ENCODE measurements at places on chromosomes 7 and 10.

GRCh38 chr7:83921941-83922607 is 272.5 kb downstream of the SEMA3A start:
- no peak for DNase-seq

DNA sequence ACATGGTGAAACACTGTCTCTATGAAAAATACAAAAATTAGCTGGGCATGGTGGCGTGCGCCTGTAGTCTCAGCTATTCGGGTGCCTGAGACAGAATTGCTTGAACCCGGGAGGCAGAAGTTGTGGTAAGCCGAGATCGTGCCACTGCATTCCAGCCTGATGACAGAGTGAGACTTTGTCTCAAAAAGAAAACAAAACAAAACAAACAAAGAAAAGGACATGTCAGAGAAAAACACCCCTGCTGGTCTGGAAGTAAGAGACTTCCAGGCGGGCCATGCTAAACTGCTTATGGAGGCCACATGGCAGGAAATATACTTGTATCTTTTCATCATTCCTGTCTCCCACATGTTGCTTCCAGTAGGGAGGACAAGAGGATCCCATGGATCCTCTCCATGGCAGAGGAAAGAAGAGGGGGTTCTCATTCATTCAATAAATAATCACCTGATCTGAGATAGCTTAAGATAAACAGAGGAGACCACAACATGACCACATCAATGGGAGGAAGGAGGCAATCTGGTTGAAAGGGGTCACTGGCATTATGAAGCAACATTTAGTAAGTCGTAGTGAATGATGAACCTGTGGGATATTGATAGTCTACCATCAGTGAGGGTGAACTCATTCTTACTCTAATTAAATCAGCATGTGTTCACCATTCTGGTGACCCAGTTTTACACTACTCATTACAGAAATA is 60.5 kb upstream of the ZNF138 start:
- DNase-seq = no peak

- no peak for DNase-seq
Measured at GRCh38 chr10:108166401-108166800, 1001.9 kb upstream of the SORCS1 start.

DNA sequence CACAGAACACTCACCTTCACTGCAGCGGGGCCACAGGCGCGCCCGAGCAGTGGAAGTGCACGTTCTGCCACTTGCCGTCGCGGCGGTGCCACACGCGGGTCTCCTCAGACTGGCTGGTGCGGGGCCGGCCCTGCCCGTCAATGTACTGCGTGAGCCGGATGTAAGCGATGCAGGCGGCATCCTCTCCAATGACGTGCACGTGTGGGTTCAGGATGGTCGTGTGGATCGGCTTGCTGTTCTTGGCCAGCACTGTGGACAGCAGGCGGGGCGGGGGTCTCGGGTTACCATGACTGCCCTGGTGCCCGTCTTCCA is 19.2 kb downstream of the YKT6 start:
- DNase-seq = no peak

GRCh38 chr10:131168238-131168875 is 143.2 kb downstream of the TCERG1L start:
- DNase-seq = no peak

GRCh38 chr10:73855413-73855812 is 18.9 kb downstream of the CAMK2G start:
- DNase-seq = no peak

DNA sequence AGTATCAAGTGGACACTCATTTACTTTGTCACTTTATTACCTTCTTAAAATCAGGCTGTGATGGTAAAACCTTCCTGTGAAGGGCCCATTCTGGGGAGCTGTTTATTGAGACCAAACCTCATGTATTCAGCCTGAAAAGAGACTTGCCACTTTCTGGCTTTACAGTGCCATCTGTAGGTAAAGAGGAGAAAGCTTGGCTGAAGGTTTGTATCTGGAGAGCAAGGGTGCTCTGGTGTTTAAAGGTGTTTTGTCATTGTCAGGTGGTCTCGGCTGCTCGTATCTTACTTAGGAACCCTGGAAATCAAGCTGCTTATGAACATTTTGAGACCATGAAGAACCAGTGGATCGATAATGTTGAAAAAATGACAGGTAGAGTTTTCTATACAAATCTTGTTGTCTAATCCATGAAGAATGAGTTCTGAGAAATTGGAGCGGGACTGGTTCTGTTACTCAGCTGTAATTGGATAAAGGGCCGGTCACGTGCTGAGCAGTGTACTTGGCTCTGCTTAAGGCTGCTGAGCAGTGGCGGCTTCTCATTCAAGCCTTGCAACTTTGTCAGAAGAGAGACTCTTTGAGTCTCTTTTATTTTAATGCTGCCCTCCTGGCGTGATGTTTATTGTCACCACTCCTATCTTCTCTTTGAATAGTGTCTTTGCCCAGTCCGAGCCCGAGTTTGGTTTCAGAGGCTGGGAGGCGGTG is 46.9 kb downstream of the AP3M1 start:
- no peak for DNase-seq
